ENCODE measurements at places on chromosomes 3 and 15.

DNA sequence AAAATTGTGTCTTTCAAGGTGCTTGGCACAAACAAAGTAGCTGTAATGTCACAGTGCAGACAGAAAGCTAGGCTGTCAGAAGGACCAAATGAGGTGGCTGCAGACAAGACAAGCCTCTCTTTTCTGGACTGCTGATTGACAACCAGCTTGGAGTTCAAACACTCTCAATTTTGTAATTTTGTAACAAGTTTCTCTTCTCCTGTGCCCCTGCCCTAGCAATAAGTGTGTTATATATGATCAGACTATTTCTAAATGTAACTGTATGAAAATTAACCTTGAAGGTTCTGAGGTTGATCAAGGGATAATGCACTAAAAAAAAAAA lies 172.0 kb downstream of the P3H2 start:
- DNase-seq = no peak

GRCh38 chr15:85168642-85169173 lies 187.1 kb downstream of the PDE8A start:
- no peak for DNase-seq

DNA sequence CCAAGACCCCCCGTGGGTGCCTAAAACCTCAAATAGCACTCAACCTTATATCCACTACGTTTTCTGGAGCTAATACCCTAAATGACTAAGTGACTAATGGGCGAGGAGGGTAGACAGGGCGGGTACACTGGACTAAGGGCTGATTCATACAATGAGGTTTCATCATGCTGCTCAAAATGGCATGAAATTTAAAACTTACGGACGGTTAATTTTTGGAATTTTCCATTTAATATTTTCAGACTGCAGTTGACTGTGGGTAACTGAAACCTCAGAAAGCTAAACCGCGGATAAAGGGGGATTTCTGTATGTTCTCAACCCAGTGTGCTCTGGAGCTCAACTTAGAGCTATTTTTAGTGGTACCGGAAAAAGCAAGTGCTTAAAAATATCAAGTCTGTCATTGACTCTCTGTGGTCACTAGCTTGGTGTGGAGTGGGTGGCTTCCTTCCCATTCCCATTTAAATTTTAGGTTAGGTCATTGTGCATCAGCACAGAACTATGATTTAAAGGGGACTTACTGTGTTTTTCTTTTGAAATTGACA lies 72.9 kb downstream of the LRRC28 start:
- DNase-seq = peak; percentile 2

DNA sequence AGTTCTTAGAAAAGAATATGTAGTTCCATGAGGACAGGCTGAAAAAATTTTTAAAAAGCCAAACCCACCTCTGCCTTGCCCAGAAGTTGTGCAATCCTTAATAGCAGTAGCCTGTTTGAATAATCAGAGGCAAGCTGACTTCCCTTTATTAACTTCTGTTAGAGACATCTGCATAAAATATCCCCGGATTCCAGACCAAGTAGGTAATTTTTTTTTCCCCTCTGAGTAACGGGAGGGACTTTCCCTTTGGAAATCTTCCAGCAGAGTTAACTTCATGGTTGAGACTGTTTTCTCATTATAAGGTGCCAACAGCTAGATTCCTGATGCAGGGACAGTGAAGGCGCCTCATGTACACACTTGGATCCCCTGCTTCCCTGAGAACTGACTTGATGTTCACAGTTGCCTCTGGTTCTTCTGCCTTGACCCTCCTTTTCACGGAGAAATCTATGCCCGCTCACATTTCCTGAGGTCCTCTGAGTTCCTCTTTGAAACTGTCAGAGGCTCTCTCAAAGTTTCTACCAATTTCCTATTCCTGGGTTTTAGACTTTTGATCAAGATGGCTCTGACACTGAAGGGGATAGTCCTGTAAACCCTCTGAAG lies 227.6 kb upstream of the BHLHE40 start:
- peak; percentile 58 for DNase-seq

GRCh38 chr3:135618123-135618522 lies 347.4 kb upstream of the PPP2R3A start:
- DNase-seq = no peak

DNA sequence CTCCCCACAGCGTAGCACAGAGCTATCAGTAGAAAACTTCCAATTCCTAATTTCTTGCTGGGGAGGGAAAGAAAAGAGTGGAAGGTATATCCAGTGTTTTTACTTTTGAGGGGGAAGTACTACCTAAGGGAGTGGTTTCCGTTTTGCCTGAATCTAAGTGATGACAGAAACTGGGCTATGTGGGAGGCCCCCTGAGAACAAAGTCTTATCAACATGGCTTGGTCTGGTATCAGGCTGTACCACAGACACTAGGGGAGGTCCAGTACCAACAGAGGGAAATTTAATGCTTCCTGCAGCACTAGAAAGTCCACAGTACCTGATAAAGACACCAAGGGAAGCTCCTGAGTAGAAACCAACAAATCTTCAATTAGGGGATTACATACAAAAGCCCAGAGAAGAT lies 199.2 kb downstream of the IL5RA start:
- DNase-seq = no peak

DNA sequence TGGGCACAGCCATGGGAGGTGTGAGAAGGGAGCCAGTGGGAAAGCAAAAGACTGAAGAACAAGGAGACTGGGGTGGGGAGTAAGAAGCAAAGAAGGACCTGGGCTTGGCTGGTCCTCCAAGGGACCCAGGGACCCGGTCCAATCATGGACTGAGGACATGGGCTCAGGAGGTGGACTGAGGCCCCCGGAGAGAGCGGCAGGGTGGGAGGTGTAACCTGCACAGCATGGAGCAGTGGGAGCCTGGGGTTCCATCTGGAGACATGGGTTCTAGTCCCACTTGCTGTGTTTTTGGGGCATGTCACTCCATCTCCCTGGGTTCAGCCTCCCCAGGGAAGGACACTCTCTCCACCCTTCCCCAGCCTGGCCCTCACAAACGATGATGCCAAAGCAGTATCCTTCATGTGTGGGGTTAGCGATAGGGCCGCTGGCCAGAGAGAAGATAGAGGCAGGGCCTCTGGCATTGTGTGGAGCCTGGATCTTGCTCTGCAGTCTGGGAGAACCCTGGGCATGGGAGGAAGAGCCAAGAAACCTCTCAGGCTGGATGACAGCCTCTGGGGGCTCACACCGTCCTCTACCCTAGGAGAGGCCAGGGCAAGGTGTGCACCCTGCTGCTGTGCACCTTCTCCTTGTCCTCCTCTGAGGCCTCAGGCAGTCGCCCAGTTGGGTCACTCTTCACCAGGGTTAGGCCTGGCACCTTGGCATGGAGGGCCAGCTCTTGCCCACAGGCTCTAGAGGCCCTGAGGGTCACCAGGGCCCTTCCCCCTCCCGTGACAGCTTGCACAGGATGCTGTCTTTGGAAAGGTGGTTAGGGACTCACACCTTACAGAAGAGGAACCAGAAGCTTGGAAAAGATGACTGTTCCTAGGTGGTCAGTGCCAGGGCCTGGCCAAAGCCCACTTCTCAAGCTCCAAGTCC lies 26.0 kb downstream of the FBXW12 start:
- no peak for DNase-seq

DNA sequence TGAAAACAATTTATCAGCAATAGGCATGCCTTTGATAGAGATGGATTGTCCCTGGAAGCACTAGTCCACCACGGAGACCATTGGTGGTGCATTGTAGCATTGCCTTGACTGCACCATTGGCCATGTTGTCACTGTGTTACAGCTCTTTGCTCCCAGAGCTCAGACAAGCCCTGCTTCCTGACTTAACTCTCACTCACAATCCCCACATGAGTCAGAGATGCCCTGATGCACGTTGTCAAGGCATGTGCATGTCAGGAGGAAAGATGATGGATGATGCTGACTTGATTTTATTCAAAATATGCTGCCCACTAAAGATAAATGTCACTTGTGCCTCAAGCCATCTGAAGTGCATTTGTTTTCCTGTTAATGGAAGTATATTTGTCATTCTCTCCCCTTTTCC lies 266.1 kb downstream of the ARRDC4 start:
- no peak for DNase-seq

- DNase-seq = peak; percentile 19
Observed at GRCh38 chr3:191290311-191291025, 38.7 kb upstream of the CCDC50 start.

Data from CD14-positive monocyte (primary cell).